ENCODE measurements at places on chromosomes 11 and 22.

- DNase-seq, result no peak
Observed at GRCh38 chr11:78131956-78132355, 7.5 kb downstream of the ALG8 start.

- DNase-seq, result no peak
Observed at GRCh38 chr11:70005107-70005818, 72.9 kb upstream of the ANO1 start.

GRCh38 chr11:47270331-47271271, 668 bp downstream of the MADD start:
- DNase-seq, result peak; percentile 23

GRCh38 chr11:103441021-103441420, 331.8 kb downstream of the DYNC2H1 start:
- no peak for DNase-seq

DNA sequence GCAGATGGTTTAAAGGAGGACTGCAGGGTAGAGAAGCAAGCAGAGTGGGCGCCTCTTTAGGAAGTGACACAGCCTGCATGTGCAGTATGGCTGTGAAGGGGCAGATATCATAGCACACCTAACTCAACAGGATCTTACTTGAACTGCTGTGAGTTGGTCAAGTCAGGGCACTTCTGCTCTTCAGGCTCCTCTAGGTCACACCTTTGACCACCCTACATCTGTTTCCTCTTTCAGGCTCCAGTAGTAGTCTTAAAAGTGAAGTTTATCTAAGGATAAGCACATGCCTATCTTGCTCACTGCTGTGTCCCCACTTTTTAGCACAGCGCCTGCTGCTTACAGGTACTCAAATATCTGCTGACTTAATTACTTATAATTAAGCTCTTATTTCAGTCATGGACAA, 6.5 kb downstream of the MRPL16 start:
- DNase-seq, result no peak

DNA sequence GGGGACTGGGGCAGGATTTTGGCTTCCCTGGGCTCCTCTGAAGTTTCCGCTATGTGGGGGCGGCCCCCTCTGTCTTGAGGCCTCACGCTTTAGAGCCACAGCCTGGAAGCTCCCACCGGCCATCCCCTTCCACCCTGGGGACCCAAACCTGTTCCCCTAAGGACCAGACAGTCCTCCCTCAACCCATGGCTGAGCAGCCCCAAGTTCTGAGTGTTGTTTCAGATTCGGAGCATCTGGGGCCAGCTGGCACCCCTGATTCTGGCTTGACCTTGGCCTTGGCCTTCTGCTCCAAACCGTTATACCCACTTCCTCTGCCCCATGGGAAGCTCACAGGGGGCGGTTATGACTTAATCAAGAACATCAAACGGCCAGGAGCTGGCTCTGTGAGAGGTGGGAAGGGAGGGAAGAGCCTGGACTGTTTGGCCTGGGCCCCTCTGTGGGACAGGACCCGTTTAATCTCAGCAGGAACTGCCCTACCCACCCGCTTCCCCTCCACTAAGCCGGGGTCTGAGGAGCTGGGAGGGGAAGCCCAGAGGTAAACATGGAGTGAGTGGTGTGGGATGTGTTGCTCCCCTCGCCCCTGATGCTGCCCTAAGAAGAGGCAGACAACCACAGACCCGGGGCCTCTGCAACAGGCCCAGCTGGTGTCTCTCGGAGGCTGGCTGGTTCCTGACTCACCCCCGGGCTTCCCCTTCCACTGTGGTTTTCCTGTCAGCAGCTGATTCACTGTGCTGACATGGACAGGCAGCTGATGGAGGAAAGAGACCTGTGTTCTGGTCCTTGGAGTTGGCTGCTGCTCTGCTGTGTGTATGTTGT, 3.4 kb downstream of the CD82 start:
- peak; percentile 93 for DNase-seq

- no peak for DNase-seq
Observed at GRCh38 chr11:117584056-117584830, 212.8 kb downstream of the DSCAML1 start.

GRCh38 chr11:71171576-71171975, 80.8 kb downstream of the SHANK2 start:
- no peak for DNase-seq

- DNase-seq, result peak; percentile 20
Observed at GRCh38 chr11:68146704-68147474, 25.7 kb upstream of the CHKA start.

DNA sequence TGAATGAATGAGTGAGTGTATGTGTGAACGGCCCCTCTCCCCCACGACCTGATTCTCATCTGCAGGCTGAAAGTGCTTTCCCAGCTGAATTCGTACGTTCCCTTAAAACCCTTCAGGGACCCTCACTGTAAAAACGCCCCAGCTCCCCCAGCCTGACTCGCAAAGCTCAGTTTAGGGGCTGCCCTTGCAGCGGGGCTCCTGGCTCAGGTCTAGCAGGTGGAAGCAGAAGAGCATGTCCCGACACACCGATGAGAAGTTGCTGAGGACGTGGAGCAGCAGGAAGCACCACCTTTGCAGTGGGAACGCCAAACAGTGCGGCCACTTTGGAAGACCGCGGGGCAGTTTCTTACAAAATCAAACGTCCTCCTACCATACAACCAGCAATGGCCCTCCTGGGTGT, 3.6 kb upstream of the MRPL23 start:
- no peak for DNase-seq

GRCh38 chr22:40606306-40606705, 30.2 kb downstream of the MRTFA start:
- DNase-seq, result no peak

- DNase-seq, result no peak
Observed at GRCh38 chr11:124646148-124646547, 23.5 kb downstream of the TBRG1 start.

DNA sequence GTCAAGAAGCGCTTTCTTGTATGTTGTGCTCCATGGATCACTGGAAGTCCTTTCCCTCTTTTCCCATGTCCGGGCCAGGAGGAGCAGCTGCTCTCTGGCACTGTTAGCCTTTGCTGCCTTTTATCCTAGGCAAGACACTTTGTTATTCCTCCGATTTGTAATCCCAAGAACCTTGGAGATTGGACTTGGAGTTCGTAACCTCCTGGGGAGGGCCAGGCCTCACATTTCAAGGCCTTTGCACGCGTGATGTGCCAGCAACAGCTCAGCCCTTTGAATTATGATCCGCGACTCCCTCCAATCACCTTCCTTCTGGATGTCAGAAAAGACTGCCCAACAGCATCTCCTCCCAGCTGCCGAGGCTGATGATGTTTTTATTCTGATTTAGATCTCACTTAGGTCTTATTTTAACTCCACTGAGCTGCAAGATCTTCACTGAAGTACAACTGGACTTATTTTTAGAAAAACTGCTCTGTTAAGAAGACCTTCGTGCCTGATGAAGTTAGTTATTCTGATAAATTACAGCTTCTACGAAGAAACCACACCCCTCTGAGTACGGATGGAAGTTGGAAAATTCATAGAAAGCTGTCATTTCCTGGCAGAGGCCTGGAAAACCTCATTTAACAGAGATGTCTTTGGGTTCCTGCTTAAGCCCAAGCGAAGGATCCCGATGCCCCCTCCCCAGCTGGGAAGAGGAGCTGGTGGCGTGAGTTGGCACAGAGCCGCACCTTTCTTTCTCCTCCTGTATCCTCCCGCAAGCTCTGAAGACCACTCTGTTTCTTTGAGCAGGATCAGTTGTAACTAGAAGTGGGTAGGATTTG, 62.4 kb downstream of the PARVB start:
- DNase-seq, result no peak

DNA sequence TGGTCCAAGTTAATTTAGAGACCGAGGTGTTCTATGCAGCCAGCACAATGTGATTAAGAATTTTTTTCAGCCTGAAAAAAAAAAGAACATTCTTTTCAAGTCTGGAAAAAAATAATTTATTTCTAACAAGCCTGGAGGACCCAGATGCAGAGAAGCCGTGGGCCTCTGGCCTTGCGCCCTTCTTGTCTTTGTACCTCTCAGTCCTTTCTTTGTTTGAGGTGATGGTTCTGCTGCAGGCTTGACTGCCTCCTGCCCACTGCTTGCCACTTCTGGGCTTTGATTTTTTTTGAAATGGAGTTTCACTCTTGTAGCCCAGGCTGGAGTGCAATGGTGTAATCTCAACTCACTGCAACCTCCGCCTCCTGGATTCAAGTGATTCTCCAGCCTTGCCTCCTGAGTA, 7.2 kb upstream of the PTPRJ start:
- no peak for DNase-seq

DNA sequence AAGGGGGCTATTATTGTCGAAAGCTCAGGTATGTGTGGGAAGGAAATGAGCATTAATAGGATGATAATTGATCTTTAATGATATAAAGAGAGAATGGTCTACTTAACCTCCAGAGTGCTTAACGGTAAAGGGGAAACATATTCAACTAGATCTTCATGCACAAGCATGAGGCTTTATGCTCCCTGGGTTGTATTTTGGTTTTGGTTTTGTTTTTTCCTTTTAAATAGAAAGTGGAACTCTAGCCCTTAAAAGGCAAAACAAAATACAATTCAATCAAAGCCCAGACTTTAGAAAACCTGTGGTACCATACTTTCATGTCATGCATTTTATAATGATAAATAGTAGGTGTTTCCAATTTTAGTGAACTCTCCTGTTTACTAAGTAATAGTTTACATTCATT, 622.7 kb downstream of the METTL15 start:
- no peak for DNase-seq

DNA sequence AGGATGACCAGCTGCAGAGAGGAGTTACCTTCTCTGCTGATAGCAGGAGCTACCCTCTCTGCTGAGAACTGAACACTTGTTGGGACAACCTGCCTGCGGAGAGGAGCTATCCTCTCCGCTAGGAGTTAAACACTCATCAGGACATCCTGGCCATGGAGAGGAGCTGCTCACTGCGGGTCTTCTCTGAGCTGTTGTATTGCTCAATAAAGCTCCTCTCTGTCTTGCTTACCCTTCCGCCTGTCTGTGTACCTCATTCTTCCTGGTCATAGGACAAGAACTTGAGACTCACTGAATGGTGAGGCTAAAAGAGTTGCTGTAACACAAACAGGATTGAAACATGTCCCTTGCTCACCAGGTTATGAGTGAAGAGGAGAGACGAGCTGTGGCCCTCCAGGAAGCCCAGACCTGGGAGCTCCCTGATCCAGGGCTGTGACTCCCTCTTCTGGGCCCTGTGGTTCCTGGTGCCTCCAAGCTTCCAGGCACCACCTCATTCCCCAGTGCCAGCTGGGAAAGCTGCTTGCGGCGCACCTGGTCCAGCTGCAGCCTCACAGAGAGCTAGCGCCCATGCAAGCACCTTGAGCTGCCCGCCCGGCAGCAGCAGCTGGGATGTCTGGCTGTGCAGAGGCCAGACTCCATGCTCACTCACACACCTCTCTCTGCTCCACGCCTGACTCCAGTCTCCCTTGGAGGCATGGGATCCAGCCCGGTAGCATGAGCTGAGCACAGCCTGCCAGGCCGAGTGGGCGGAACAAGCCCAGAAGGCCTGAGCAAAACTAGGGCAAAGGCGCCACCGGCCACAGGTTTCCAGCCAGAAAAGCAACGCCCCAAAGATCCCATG, 50.5 kb downstream of the RAB30 start:
- DNase-seq, result no peak

- no peak for DNase-seq
Observed at GRCh38 chr11:118061586-118062125, 15.2 kb upstream of the TMPRSS4 start.

- DNase-seq, result no peak
Observed at GRCh38 chr22:24422102-24422665, 5.2 kb upstream of the ADORA2A start.

GRCh38 chr11:16785520-16786128, 47.2 kb downstream of the C11orf58 start:
- peak; percentile 80 for DNase-seq

DNA sequence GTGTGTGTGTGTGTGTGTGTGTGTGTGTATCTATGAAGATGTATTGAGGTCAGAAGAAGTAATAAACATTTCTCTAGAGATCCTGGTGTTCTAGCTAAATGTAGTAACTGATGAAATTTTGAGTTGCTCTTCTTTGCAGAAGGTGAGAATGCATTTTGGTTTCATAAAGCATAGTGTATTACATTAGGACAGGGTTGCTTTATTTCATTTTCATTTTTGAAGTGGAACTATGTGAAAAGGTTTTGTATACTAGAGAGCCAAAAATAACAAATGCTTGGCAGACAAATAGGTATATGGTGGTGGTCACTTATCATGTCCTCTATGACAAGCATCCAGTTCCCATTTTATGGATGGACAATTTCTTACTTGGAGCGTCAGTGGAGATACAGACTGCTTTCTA, 99.0 kb downstream of the CASP12 start:
- DNase-seq, result no peak

DNA sequence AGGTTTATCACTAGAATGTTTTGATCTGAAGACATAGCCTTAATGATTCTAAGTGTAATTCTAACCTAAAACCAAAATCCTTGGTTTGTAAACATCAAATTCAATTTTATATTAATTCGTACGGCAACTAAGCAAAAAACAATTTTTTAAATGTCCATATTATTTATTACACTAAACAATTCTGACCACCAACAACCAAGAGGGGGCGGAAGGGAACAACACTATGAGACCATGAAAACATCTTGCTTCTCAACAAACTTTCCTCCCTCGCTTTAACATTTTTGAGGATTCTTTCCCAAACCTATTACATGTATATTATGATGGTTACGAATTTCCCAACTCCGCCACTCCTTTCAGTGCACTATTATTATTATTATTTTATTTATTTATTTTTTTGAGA, 6.5 kb upstream of the UCP2 start:
- DNase-seq, result peak; percentile 50

DNA sequence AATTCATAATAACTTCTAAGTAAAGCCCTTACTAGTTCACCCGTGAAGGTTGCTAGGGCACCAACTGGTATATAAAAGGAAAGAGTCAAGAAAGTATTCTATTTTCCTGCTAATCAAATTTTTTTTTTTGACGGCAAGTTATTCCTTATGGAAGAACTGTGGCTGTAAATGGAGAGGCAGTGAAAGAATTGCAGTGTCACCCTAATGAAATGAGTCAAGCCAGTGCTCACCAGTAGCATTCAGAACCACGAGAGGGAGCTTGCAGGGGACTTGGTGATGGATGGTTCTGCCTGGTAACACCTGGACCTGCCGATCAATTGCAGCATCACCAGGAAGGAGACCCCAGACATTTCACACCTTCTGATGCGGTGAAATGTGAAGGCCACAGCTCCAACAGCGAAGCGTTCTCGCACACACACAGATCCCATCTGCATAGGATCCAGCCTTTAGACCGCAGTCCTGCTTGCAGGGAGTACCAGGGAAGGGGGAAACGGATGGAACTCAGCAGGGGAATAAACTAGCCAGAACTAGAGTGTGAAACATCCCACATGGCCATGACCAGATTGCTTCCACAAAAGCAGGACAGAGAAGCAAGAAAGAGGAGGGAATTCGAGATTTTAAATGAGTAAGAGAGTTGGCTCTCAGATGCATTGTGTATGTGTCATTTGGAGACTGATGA, 326.2 kb downstream of the TBC1D22A start:
- no peak for DNase-seq

DNA sequence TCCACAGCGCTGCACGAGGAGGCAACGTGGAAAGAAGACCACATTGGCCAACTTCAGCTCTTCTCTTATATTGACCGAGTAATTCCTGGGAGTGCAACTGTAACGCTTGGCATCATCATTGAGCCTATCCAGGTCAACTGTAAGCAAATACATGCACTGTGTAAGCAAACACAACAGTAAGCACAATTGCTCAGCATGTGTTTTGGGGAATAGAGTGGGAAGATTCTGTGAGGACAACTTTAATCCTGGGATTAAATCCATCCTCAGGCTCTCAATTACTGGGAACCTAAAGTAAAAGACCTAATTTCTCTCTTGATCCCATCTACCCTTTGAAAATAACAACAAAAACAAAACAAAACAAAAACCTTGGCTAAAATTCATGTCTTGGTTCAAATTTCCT, 109.5 kb upstream of the DDI1 start:
- DNase-seq, result no peak

- peak; percentile 25 for DNase-seq
Observed at GRCh38 chr11:134223121-134223520, 646 bp downstream of the NCAPD3 start.

All from inflammatory macrophage (primary cell).